ENCODE measurements at places on chromosomes 16 and 17. TPM values are rescaled to one million over a fixed set of nuclear protein-coding genes. Genes with fewer than 3 reads are reported as not detected.

Gene ITGAD
- total RNA-seq, result not detected

Gene TUBD1
- total RNA-seq, result 7.6 TPM

Gene TPSG1
- total RNA-seq, result not detected

Gene HIC1
- total RNA-seq, result 0.64 TPM

Gene ADAP2
- 3.4 TPM for total RNA-seq

Gene TRPV2
- total RNA-seq, result 0.26 TPM

Gene NLGN2
- total RNA-seq, result 1.2 TPM

Gene LGALS9B
- 0.26 TPM for total RNA-seq

Gene FBXO47
- total RNA-seq, result under 0.01 TPM

Gene ADAM11
- total RNA-seq, result 0.53 TPM

Gene NPIPA3
- total RNA-seq, result 0.53 TPM

Gene GNAO1
- total RNA-seq, result under 0.01 TPM

Gene NKIRAS2
- total RNA-seq, result 13.7 TPM

Gene CNTNAP1
- 0.53 TPM for total RNA-seq

Gene OR4D2
- not detected for total RNA-seq

Gene KRT15
- total RNA-seq, result 71.8 TPM

Gene CTRB1
- total RNA-seq, result not detected

Gene RAP1GAP2
- 15.0 TPM for total RNA-seq

Gene ABCA8
- under 0.01 TPM for total RNA-seq

Gene ULK2
- 14.7 TPM for total RNA-seq

Gene CPHXL2
- total RNA-seq, result not detected

Gene GPR139
- total RNA-seq, result not detected

Gene SHBG
- 0.38 TPM for total RNA-seq

Gene MYCBPAP
- 0.13 TPM for total RNA-seq

Gene TRIM72
- under 0.01 TPM for total RNA-seq

Gene PABPN1L
- total RNA-seq, result not detected

Gene MEOX1
- total RNA-seq, result not detected

Gene NPTX1
- under 0.01 TPM for total RNA-seq

Gene CCDC102A
- total RNA-seq, result 1.5 TPM

Gene SNAI3
- not detected for total RNA-seq

Gene PERCC1
- total RNA-seq, result not detected

Gene OR4D1
- not detected for total RNA-seq

Gene PRAC1
- total RNA-seq, result not detected

Gene CDK5R1
- total RNA-seq, result 5.5 TPM

Gene RHBDF2
- total RNA-seq, result 10.8 TPM

Gene NFATC3
- total RNA-seq, result 5.8 TPM

Gene NHERF1
- 55.8 TPM for total RNA-seq

Gene ADAD2
- not detected for total RNA-seq

Gene NAGS
- 25.3 TPM for total RNA-seq

Gene ERBB2
- 62.3 TPM for total RNA-seq

Gene TNS4
- 27.1 TPM for total RNA-seq

Gene MYO1D
- 35.8 TPM for total RNA-seq

Gene TRPV3
- 1.2 TPM for total RNA-seq

Gene GCGR
- not detected for total RNA-seq

Gene BICDL2
- 56.1 TPM for total RNA-seq

Gene IL17C
- under 0.01 TPM for total RNA-seq

Gene OR3A3
- total RNA-seq, result not detected

All from bronchial epithelial cell (primary cell).